ENCODE measurements at places on chromosomes 13 and 19. TPM values are rescaled to one million over a fixed set of nuclear protein-coding genes. Genes with fewer than 3 reads are reported as not detected.
A peak's percentile ranks its signal among the peaks of the same experiment; 100 is the strongest.

The HIPK4 gene
- not detected for total RNA-seq

DNA sequence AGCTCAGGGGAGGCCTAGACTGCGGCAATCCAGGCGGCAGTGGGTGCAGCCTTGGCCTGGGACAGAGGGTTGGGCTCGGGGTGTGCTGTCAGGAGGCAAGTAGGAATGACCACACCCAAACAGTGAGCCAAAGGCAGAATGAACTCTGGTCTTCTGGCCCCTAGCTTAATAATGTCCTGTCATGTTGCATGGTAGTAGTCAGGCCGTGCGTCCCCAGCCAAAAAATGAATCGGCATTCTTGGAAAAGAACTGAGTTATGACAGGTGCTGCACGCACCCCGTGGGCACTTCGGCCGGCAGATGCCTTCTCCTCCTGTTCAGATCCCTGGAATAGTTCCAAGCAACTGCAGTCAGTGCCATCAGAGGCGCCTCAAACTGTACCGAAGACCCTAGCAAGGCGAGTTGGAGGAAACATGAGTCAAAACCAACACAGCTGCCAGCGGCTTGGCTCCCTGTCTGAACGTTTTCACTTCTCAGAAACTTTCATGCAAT, 55.9 kb downstream of the ATP7B start:
- DNase-seq: no peak

- no peak for DNase-seq
These were observed 34.9 kb upstream of the FXYD3 start for GRCh38 chr19:35080613-35081170.

DNA sequence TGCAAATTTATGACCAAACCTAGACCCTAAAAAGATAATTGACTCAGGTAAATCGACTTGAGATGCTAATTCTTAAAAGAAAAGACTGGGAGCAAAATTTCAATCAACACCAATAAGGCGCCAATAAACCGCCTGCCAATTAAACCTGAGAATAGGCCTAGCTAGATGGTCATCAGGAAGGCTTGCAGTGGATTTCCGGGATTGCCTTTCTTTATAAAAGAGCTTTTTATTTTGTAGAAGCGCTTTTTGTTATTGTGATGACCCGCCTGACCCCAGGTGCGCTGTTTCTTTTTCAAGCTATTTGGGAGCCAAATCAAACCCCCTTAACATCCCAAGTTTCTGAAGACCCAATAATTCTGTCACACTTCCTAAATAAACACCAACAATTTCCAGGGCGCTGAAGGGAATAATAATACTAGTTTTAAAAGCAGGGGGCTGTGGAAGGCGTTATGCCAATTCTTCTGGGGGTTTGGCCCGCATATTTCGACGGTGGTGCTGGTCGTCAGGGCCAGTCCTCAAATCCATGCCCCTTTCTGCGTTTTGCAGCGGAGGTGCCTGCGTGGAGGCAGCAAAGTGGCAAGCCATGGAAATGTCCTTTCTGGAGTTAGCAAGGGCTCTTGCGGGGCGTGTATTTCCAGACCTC, 2.9 kb upstream of the ZIC5 start:
- DNase-seq: no peak

- DNase-seq: no peak
These were observed 5.1 kb downstream of the NFKBIB start for GRCh38 chr19:38904581-38905539.

DNA sequence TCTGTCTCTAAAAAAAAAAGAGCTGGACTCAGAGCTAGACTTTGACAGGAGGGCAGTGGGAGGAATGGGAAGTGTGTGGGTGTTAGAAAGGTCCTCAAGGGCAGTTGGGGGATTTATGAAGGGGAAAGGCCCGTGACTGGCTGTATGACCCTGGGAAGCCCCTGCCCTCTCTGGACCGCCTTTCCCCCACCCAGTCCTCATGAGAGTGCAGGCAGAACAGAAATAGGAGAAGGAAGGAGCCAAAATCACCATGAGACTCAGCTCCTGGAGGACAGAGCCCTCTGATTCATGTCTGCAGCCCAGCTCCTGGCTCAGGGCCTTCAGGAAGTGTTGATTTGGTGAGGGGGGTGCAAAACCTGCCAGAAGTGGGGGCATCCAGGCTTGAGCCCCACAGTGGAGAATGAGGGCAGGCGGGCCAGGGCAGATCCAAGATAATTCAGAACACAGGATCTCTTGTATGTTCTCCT, 8.7 kb upstream of the SMG9 start:
- no peak for DNase-seq

The BEST2 gene
- not detected for total RNA-seq

DNA sequence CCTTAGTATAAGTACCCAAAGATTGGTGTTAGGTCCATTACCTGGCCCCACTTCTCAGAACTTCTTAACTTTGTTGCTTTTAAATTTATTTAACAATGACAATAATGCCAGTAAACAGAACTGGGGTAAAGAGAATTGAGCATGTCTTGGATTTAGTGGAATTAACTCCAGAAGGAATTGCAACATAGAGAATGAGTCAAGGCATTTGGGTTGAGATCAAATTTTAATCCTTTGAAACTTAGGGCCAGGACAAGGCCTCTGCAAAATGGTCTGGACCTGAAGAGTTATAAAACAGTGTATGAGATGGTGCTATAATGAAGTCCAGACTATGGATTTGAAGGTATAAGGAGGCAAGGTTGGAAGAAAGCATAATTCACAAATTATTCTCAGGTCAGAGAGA, 1030.4 kb downstream of the SLITRK5 start:
- DNase-seq: no peak

The ZNF665 gene
- total RNA-seq: 2.5 TPM

The CGB8 gene
- not detected for total RNA-seq

The ONECUT3 gene
- not detected for total RNA-seq

The THSD1 gene
- total RNA-seq: 26.4 TPM

- no peak for DNase-seq
These were observed 39.3 kb downstream of the EFNA2 start for GRCh38 chr19:1324806-1325567.

- peak; percentile 54 for DNase-seq
These were observed 5.5 kb downstream of the HRC start for GRCh38 chr19:49149652-49150105.

The UBE2M gene
- 34.7 TPM for total RNA-seq

- DNase-seq: no peak
These were observed 17.0 kb upstream of the DOCK9 start for GRCh38 chr13:98994896-98995295.

DNA sequence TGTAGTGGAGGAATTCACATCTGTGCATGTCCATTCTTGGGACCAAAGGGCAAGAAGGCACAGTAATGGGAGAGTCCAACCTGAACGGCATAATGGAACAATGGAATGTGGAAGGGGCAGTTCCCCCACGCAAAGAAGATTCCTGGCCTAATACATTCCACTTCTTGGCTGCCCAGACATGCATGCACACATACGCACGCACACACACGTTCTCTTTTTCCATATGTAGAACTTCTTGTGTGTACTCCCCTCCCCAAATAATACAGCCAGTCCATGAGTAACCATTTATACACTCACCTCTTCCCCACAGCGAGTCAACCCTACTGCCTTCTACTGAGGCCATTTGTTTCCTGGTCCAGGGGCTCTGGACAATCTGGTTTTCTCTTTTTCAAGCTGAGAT, 6.0 kb upstream of the STK24 start:
- DNase-seq: no peak

The PSG6 gene
- not detected for total RNA-seq

DNA sequence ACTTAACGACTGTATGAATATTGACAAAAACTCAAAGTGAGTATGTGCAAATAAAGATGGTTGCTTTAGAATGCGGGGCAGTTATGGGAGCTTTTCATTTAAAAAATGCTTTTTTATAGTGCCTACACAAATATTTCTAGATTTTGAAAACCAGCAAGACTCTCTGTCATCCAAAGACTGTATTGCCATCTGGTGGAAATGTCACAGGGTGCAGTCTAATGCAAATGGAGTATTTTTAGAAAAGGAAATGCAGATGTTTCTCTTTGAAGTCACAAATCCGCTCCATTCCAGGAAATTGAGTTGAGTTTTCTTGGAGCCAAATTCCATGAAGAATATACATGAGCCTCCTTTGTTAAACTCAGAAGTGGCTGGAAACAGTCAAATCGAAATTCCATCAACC, 2.3 kb upstream of the C1QTNF9B start:
- DNase-seq: no peak

DNA sequence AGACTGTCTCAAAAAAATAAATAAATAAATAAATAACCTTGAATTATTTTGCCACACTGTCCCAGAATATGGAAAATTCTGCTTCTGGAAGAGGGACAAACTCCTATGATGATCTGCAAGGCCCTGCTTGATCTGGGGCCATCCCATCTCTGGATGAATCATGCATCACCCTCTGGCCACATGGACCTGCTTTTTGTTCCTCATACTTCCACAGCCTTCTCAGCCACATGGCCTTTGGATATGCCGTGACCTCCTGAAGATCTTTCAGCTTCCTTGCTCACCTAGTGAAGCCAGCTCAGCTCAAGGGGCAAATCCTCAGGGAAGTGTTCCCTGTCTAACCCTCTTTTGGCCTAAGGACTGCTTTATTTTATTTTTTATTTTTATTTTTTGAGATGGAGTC, 10.3 kb downstream of the IER2 start:
- no peak for DNase-seq

The PODNL1 gene
- 0.18 TPM for total RNA-seq

The LILRA1 gene
- not detected for total RNA-seq

The MAP4K1 gene
- not detected for total RNA-seq

GRCh38 chr13:58767566-58767965, 1136.0 kb downstream of the PCDH17 start:
- DNase-seq: no peak

The ZNF30 gene
- total RNA-seq: 3.8 TPM

DNA sequence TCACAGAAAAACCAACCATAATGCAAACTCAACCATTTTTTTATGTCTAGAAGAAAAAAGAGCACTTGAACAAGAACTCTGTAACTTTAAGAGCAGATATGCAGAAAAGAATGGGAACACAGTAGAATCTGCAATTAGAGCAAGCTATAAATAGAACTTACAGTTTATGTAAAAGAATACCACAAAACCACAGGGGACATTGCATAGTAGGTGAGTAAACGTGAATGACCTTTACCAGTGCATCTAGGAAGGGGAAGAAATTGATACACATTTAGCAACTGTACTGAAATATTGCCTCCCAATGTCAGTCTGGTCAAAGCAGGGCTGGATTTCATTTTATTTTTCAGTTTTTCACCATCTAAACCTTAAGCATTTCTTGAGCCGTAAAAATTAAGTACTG, 242.2 kb upstream of the EDNRB start:
- DNase-seq: no peak

DNA sequence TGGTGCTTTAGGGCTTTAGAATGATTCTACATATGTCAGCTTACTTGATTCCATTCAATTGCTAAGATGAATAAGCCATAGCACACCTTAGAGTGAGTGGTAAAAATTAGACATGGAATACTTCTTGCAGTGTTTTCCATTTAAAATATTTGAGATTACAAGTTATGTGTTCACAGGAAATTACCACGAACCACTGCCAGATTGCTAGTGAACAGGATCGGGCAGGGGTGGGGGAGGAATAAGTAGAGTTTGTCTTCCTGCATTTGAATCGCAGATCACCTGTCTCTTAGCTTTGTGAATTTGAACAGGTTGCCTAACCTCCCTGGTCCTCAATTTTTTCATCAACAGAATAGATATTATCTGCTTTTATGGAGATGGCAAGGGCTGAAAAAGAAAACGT, 124.6 kb downstream of the GGACT start:
- DNase-seq: no peak
